Ammon's horn (tissue), 1 donor: ENCODE measurements at places on chromosomes 12 and 14.

DNA sequence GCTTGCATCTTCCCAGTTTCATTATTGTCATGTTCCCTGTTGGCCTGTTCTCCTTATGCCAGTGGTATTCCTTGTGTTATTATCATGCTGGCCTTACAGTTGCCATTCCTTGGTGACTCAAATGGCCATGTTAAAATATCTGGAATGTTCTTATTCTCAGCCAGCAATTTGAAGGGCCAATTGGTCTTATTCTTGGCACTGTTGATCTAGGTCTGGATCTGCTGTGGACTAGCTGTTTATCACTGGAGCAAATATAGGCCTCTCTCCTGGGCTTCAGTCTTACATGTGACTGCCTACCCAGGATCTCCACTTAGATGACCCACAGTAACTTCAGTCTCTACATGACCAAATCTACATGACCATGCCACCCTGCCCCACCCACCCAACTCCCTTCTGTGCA, 5.4 kb downstream of the CIPC start:
- DNase-seq = no peak

GRCh38 chr12:46265734-46266133, 3.1 kb downstream of the SLC38A1 start:
- DNase-seq = no peak

DNA sequence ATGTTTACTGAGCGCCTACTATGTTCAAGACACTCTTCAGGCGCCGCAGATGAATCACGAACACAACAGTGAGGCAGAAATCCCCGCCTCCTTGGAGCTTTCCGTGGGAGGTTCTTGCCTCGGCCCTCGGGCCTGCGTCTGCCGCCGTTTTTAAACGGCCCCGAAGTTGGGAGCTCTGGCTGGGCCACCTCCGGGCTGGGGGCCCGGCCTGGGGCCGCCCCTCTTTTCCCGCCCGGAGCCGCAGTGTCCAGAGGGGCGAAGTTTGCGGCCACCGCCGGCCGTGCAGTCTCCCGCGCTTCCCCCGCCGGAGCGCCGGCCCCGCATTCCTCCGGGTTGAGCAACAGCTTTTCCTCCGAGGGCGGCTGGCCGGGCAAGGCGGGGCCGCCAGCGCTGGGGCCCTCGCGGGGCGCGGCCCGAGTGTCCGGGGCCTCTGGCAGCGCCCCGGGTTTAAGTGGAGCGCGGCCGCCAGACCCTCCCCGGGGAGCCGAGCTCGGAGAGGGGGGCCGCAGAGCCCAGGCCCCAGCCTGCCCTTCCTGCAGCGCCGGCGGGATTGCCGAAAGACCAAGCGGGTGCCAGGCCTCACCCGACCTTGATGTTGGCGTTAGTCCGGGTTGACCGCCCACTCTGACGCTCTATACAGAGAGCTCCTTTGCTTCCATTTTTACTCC, 18.7 kb upstream of the CTDSP2 start:
- peak; percentile 59 for DNase-seq

- no peak for DNase-seq
Measured at GRCh38 chr12:51976376-51977160, 25.1 kb downstream of the ACVR1B start.

- no peak for DNase-seq
Measured at GRCh38 chr12:82896979-82897378, 210.3 kb downstream of the TMTC2 start.

- DNase-seq = no peak
Measured at GRCh38 chr12:120817559-120818330, 86.4 kb downstream of the SPPL3 start.
